Stimulated activated CD4-positive, alpha-beta T cell treated with anti-CD3 and anti-CD28 coated beads, TNF-alpha, amount 100 ng/mL, for 1 hour (primary cell): ENCODE measurements at places on chromosomes 16 and 17.

- no peak for DNase-seq
Measured at GRCh38 chr17:14940938-14941265, 324.2 kb downstream of the PMP22 start.

DNA sequence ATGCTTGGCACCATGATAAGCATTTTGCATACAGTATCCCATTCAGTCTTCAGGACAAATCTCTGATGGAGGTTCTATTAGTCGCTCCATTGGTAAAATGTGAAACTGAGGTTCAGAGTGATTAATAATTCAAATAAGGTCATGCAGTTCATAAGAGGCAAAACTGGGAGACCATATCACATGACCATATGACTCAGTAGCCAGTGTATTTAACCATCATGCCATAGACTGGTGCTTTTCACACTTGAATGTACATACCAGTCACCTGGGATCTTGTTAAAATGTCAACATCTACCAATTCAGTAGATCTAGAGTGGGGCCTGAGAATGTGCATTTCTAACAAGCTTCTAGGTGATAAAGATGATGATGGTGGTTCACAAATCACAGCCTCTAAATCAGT is 4.3 kb downstream of the ACSM3 start:
- DNase-seq: no peak

DNA sequence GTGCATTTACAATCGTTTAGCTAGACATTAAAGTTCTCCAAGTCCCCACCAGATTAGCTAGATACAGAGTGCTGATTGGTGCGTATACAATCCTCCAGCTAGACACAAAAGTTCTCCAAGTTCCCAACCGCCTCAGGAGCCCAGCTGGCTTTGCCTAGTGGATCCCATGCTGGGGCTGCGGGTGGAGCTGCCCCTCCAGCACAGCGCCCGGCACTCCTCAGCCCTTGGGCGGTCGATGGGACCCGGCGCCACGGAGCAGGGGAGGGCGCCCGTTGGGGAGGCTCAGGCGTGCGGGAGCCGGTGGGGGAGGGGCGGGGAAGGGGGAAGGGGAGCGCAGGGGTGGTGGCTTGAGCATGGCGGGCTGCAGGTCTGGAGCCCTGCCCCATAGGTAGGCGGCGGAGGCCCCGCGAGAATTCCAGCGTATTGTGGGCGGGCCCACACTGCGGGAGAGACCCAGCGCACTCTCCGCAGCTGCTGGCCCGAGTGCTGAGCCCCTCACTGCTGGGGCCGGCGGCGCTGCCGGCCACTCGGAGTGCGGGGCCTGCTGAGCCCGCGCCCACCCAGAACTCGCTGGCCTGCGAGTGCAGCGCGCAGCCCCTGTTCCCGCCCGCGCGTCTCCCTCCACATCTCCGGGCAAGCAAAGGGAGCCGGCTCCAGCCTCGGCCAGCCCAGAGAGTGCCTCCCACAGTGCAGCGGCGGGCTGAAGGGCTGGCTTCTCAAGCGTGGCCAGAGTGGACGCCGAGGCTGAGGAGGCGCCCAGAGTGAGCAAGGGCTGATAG is 907.5 kb downstream of the CDH8 start:
- DNase-seq: no peak

GRCh38 chr16:49497466-49497865 is 123.9 kb downstream of the C16orf78 start:
- DNase-seq: no peak

DNA sequence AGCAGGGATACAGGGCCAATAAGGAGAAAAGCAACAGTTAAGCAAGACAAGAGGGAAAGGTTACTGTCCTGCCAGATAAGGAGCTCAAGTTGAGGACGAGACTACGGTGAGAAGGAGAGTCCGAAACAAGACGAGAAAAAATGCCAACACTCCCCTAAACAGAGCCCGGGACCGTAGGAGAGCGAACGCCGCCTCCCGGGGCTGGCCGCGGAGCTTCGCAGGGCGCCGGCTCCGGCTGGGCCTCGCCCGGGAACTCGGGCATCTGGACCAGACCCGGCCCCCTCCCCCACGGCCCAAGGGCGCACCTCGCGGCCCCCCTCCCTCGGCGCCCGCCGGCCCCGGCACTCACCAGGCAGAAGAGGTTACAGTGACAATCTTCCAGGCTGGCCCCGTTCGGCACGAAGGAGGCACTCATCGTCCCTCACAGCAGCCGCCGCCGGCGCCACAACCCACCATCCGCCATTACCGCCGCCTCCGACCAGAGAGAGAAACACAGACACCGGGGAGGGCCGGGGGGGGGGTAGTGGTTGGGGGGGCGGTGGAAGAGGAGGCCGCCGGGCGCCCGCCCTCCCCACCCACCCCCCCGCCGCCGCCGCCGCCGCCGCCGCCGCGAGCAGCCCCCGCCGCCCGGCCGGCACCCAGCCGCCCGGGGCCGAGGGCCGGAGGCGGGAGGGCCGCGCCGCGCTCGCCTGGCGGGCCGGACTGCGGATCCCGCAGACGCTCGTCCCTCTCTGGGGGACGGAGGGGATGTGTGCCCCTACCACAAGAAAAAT is at the start of gene MED13:
MED13 (minus strand) TSS at position 488 of the 773 bp plus-strand sequence; CDS start at position 415, 73 bp downstream.
- peak; percentile 16 for DNase-seq
